GM13976 (cell line): ENCODE measurements at places on chromosomes 1 and 21.

GRCh38 chr1:225981714-225982113 lies 17.4 kb downstream of the SDE2 start:
- no peak for DNase-seq

DNA sequence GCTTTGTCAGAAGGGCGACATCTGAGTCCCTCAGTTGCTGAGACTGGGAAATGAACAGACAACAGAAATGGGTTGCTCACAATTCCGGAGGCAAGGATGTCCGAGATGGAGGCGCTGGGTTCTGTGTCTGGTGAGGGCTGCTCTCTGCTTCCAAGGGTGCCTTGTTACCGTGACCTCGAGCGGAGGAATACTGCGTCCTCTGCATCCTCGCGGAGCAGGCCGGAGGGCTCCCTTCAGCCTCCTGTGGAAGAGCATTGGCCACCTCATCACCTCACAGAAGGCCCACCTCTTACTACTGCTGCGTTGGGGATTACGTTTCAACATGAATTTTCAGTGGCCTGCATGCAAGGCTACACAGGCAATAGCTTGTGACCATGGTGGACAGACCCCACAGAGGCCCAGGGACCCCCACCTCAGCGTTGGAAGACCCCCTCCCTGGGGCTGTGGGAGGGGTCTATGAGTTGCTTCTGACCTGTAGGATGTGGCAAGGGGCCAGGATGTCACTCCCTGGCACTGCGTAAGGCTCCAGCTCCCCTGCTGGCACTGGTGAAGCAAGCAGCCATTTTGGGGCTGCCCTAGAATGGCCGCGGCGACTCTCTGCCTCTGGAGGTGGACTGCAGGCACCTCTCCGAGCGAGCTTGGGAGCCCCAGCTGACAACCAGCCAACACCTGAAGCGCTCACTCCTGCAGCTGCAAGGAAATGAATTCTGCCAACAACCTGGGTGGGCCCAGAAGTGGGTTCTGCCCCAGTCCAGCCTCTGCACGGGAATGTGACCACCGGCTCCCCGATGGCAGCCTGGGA lies 36.3 kb upstream of the COL6A1 start:
- no peak for DNase-seq

- no peak for DNase-seq
These were observed 127.0 kb downstream of the PLPP3 start for GRCh38 chr1:56452027-56453011.

- DNase-seq = no peak
These were observed 36.5 kb downstream of the LHX4 start for GRCh38 chr1:180266275-180267210.

- no peak for DNase-seq
These were observed 15.9 kb downstream of the BCAN start for GRCh38 chr1:156657741-156658319.

- DNase-seq = no peak
These were observed 60.8 kb downstream of the ITPKB start for GRCh38 chr1:226678251-226678650.

- no peak for DNase-seq
These were observed 19.2 kb downstream of the MAST2 start for GRCh38 chr1:45822644-45823043.

DNA sequence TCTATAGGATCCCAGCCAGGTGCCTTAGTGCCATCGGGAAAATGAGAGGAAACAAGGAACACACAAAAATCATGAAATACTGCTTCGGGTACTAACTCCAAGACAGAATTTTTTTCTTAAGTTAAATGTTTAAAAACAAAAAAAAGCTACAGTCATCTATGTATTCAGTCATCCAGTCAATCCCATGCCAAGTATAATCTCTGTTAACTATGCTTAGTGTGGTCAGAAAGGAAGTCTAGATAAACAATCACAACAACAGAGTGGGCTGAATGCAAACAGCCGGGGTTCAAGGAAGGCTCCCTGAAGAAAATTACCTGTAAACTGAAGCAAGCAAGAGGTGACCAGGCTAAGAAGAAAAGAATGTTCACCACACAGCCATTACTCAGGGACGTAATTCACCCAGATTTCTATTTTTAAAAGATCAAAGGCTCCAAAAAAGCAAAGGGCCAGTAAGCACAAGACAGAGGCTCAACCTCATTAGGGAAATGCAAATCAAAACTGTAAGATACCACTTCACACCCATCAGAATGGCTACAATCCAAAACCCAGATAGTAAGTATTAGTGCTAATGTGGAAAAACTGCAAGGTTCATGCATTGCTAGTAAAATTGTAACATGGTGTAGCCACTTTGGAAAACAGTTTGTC lies 53.0 kb downstream of the RERE start:
- peak; percentile 49 for DNase-seq

DNA sequence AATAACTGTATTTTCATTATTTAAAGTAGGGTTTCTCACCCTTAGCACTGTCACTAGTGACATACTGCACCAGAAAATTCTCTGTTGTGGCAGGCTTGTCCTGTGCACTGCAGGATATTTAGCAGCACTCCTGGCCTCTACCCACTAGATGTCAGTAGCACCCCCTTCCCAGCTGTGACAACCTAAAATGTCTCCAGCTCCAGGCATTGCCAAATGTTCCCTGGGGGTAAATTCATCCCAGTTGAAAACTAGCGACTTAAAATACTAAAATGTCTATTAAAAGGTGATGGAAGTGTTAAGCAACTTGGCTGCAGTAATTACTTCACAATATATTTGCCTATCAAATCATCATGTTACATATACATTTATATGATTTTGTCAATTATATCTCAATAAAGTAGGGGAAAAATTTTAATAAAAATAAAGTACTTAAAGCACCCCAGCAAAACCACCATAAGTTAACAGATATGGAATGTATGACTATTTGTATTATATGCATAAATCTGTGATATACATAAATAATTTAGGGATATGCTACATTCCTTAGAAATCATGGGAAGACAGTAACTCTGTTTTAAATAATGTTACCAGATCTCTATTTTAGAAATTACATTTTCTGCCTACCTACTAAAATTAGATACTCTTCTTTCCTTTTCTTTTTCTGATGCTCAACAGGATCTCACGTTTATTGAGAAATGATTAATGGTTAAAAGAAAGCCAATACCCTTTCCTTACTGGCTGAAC lies 74.6 kb downstream of the ARID4B start:
- peak; percentile 43 for DNase-seq

- DNase-seq = no peak
These were observed 383.1 kb upstream of the ESRRG start for GRCh38 chr1:217106231-217106901.

- DNase-seq = no peak
These were observed 6.1 kb upstream of the PSMA5 start for GRCh38 chr1:109432336-109432735.

DNA sequence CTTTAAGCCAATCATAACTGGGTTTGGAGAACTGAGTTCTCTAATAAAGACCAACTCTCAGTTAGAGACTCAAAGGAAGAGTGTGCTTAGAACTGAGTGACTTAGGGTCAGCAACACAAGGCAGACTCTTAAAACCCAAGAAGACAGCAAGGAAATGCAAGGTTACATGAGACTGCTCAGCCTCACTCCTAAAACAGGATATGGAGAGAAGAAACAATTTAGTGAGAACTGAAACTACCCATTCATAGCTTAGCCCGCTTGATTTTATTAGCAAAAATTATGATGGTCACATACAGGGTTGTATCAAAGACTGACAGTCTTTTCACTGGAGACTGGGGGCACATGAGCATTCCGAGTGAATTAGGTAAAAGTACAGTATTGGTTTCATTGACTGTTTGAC lies 78.9 kb upstream of the DMRTA2 start:
- DNase-seq = no peak

DNA sequence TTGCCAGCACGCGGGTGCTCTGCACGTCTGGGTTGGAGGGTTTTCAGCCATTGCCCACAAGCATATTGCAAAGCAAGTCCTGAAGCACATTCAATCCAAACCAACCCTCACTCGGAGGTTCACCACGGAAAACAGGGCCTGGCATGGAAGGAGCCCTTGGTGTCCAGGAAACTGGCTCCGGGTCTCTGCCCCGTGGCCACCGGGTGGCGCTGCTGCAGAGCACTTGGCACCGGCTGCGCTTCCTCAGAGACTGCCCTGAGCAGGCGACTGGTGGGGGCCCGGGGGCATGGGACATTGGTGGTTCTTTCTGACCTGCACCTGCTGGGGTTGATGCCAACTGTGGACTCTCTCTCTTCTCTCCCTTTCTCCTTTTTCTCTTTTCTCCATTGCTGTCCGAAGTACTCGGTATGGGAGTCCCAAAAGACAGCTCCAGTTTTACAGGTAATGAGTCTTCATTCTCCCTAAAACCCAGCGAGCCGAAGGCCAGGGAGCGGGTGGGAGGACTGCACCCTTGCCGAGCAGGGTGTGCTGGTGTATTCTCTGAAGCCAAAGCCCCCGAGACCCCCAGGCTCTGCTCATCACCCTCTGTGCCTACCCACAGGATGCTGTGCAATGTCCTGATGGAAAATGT lies 4.1 kb upstream of the KCNAB2 start:
- peak; percentile 73 for DNase-seq

DNA sequence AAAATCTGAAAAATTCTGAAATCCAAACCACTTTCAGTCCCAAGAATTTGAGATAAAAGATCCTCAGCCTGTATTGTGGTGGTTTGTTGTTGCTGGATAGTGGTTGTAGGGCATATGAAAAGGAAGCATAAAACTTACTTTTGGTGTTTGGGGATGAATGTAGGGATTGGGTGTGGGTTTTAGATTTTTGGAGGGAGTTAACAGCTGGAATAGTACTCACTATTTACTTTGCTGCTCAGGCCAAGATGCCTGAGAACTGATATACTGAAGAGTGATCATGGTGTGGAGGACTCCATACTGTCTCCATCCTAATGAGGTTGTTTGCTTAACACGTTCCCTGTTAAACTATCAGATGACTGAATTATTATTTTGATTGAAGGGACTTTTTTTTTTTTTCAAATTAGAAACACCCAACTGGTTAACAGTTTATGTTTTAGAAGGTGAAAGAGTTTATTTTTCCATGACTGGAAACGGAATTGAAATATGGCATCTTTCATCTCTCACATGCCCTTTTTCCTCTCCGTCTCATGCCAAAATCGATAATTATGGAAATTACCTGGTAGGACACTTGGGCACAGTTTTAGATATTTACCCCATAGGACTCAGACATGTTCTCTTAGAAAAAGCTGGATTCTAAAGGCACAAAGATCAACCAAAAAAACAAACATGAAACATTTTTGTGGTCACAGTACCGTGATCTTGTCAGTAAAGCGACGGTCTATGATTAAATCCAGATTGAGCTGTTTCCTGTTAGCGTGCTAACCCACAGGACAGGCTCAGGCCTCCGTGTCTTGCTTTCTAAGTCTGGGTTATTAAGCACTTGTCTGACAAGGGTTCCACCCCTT lies 37.3 kb downstream of the RGL1 start:
- DNase-seq = peak; percentile 45

GRCh38 chr1:89254658-89255287 lies 17.9 kb downstream of the GBP5 start:
- no peak for DNase-seq

GRCh38 chr1:66251546-66251945 lies 282.4 kb upstream of the SGIP1 start:
- no peak for DNase-seq
